ENCODE measurements at places on chromosomes 4 and X.

DNA sequence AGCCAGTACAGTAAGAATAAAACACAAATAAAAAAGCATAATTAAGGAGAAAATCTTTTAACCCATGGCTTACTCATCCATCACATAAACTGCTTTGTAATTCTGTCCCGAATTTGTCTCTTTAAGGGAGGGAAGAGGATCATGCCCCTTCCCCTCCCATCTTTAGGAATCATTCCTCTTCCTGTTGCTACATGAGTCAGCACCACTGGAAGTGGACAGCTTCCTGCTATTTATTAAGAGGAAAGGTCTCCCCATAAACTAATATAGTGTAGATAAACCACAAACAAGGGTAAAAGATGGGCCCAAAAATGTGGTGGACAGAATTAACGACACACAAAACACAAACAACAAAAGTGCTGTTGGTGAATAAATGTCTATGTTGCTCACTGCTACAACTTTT is 75.8 kb downstream of the PPP3CA start:
- DNase-seq = no peak

DNA sequence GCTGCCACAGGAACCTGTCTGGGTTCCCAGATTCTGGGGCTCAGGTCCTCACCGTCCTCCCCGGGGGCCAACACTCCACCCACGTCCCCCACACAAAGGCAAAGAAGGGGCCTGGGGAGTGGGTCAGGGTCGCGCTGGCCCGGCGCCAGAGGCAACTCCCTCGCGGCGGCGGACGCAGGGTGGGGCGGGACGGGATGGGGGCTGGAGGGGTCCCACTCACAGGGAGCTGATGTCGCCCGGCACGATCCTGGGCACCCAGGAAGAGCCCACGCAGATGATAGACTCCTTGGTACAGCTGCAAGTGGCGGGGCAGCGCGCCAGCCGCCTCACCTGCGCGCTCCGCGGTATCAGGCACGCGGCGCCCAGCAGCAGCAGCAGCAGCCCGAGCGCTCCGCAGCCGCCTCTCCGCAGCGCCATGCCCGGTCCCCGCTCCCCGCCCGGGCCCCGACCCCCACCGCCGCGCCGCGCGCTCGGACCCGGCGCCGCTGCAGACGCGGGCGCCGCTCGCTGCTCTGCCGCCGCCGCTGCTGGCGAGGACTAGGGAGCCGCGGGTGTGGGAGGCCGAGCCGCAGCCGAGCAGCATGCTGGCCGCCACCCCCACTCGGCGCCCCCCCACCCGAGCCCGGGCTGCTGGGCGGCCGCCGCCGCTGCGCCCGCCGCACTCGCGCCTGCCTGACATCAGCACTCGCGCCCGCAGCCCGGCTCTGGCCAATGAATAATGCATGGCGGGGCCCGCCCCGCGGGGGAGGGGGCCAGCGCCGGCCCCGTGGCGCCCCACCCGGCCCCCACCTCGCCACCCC is at the start of gene LGI2:
Gene LGI2, minus strand, starts transcription at position 670 of the 800 bp plus-strand sequence. Its CDS starts 253 bp downstream, at position 417.
- no peak for DNase-seq

DNA sequence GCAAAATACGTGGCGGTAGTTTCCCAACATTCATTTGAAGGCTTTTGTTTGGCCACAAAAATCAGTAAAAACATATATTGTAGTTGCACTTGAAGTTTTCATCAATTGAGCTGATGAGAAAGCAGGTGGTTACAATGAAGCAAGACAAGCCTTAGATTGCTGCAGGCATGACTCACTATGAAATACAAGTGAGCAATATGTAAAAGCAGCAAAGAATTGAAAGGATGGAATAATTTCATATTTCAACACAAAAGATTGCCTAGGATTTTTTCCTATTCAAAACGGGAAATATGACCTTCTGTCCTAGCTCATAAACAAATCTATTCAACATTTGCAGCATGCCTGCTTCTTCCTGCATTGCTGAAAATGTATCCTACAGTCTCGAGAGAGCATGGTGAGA is 190.9 kb upstream of the BANK1 start:
- no peak for DNase-seq

- no peak for DNase-seq
Measured at GRCh38 chr4:2817137-2817536, 24.3 kb downstream of the SH3BP2 start.

GRCh38 chrX:136797787-136798186 is 17.1 kb upstream of the ARHGEF6 start:
- DNase-seq = no peak

GRCh38 chrX:21723084-21723483 is 34.8 kb downstream of the SMPX start:
- DNase-seq = no peak

GRCh38 chr4:25346913-25347312 is 30.1 kb upstream of the ANAPC4 start:
- DNase-seq = no peak

DNA sequence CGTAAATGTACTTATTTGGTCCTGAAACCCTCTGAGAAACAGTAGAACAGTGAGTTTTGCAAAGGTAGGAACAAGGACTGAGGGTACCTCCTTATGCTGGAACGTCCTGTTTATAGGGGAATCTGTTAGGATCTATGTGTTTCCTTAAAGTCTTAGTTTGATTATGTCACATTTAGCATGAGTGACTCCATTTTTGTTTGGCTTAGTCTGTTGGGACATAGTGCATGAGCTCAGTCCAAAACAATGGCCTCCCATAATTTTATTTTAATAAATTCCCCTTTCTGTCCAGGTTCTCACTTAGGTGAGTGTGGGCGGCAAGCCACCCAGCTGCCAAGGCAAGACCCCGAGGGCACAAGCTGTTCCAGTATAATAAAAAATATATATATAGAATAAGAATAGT is 27.7 kb downstream of the HTT-AS start:
- DNase-seq = no peak

DNA sequence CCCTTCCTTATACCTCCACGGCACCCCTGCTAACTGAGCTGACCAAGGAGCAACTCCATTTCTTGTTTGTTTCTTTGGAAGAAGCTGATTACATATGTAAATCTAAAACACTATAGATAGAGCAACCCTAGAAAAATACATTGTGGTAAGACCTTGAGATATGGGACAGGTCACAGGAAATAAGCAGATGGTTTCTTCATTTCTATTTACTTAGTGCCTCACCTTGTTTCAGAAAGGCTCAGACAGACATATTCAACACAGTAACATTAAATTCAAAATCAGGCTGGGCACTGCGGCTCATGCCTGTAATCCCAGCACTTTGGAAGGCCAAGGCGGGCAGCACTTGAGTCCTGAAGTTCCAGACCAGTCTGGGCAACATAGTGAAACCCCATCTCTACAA is 47.3 kb downstream of the IRF2 start:
- DNase-seq = no peak

DNA sequence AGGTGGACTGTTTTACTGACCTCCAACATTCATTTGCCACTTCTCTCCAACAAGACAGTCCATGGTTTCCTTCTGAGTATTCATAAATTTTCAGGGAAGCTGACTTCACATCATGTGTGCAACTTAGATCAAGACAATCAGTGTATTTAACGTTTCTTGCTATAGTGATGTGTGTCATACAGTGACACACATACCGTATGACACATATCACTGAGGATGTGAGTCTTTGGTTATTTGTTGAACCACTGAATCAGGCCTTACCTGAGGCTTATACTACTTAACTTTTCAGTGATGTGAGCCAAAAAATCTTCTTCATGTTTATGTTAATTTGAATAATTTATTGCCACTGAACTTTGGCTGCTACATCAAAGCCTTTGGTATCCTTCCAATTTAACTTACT is 166.8 kb downstream of the BMPR1B start:
- no peak for DNase-seq

DNA sequence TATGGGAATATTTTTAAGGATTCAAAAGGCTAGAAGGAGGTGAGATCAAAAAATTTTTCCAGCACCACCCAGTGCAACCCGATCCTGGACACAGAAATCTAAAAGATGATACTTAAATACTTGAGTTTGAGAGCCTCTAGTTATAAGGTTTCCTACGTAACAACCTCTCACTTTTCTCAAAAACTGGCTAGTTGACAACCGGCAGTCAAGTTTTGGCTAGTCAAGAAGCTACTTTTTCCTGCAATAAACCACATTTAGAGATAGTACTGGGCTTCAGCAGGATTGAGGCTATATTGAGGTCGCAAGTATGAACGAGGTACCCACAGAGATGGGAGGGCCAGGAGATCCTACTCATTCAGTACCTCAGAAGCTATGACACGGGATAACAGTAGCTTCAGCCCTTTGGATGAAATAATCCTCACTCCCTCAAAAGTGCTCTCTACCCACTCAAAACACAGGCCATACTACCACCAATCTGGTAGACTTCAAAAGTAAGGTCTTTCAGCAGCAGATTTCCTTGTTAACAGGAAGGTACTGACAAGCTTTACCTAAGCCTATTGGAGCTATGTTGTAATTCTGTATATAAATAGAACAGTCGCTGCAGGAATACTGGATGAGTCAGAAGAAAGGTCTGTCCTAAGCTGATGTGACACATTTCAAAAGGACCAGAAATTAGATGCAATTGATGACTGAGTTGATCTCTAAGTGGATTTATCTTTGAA is 1.5 kb upstream of the TSPAN5 start:
- DNase-seq = no peak

DNA sequence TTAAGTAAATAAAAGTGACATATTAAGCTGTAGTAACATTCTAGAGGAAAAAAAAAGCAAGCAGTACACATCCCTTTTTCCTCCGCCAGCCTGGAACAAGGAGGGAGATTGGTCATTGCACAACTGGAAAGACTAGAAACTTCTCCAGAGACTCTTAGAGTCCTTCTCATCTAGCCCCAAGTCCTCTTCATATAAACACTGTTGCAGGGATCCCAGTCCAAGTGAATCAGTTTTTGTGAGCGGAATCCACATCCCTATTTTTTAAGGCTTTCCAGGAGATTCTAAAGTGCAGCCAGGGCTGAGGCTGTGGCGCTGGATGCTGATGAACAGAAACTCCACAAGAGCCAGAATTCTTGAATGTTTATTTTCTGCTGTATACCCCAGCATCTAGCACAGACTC is 23.8 kb downstream of the REELD1 start:
- DNase-seq = no peak

GRCh38 chr4:159566786-159567185 is 463.9 kb downstream of the RAPGEF2 start:
- no peak for DNase-seq

DNA sequence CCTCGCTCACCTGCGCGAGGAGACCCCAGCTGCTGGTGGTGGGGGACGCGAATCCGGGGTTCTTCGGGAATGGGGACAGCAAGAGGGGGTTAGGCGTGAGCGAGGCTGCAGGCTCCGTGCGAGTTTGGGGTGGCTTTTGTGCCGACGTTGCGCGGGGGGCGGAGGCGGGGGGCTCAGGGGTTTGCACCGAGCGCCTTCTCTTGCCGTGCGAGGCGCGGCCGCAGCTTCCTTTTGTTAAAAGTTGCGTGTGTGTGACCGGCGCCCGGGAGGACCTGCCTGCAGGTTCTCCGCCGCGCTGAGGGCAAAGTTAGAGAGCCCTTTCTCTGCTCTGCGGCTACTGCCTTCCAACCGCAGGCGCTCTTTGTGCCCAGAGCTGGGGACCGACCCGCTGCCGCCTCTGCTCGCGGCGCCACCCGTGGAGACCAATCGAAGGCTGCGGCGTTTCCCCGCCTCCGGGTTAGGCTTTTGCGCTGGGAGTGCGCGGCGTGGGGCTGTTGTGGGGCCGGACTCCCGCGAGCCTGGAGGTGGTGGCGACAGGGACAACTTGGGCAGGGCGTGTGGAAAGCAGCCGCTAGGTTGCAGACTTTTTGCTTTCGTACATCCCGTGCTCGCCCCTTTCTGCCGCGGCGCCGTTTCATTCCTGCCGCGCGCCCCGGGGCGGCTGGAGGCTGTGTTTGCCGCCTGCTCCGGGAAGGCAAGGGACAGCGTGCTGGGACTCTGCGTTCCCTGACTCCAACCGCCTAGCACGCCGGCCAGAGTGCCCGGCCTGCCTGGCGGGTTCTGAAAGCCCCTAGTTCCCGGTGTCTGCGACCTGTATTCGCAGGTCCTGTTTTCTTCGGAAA is 716 bp downstream of the KIT start:
- DNase-seq = no peak

DNA sequence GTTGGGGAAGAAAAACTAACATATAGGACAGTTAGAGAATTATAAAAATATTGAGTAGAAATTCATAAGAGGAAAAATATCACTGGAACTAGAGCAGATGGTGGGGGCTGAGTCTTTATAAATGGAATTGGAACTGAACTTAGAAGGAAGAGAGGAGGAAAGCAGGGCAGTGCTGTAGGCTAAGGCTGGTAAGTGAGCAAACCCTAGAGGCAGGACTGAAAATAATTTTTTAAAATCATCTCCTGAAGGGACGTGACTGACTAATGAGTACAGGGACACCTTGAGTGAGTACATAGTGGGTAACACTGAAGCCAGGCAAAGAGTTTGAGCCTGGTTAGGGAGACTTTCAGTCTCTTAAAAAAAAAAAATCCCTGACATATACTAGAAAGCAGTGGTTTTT is 63.3 kb downstream of the GALNT7 start:
- no peak for DNase-seq

- DNase-seq = no peak
Measured at GRCh38 chrX:33831211-33831610, 300.9 kb downstream of the FAM47A start.

GRCh38 chrX:80011522-80011921 is 3.0 kb upstream of the TBX22 start:
- DNase-seq = no peak

GRCh38 chrX:145631461-145631951 is 186.1 kb upstream of the SLITRK2 start:
- no peak for DNase-seq

DNA sequence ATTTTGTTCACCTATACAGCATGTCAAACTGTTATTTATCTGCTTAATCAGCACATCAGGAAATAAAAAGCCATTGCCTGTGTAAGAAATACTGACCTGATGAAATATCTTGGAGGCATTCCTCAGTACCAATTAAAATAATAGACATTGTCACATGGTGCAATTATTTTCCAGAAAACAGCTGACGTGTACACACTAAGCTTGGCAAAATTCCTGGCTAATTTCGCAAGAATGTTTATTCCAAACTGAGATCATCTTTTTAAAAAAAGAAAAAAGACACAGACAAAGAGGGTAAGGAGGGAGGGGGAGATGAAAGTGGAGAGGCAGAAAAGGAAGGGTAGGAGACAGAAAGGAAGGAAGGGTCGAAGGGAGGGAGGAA is 61.9 kb upstream of the NFKB1 start:
- DNase-seq = peak; percentile 98

DNA sequence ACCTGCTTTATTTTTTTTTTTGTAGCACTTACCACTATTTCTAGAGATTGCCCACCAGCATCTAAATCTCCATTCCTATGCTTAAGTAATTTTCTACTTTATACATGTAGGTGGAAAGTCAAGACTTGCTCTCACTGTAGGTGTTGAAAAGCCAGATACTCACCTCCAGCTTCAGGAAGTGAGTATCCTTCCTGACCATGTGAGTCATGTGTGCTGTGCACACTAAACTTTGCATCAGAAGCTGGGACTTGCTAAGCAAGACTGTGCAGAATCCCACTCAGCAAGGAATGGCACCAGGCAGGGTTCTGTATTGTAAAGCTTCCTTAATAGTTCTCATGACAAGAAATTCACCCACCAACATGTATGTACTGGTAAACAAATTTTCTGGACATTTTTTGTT is 151.8 kb downstream of the POU4F2 start:
- no peak for DNase-seq

All from SK-N-MC (cell line).